ENCODE measurements at places on chromosomes 1 and 21.

DNA sequence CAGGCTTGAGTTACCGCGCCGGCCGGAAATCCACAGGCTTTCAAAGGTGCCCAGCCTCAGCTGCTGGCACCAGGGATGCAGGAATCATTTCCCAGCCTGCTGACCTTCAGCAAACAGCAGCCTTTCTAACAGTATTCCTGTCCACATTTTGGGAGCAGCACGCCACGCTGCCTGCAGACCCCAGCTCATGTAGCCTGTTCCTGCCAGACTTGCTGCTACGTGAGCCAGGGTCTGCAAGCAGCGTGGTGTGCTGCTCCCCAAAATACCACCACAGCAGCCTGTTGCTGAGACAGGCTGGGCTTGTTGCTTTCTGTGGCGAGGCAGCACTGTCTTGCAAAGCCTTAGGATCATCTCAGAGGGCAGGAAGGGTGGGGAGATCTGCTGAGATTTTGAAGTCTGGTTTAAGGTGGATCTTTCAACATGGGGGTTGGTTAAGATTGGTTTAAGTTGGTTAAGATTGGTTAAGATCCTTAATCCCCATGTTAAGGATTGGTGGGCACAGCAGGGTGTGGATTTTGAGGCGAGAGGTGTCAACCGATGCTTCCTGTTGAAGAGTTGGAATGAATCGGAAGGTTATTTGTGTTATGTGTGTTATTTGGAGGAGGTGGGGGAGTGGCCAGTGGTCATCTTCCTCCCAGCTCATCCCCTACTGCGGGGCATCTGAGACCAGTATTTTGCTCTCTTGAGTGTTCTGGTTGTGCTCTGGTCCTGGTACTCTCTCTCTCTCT lies 12.9 kb downstream of the FAAH start:
- no peak for DNase-seq

DNA sequence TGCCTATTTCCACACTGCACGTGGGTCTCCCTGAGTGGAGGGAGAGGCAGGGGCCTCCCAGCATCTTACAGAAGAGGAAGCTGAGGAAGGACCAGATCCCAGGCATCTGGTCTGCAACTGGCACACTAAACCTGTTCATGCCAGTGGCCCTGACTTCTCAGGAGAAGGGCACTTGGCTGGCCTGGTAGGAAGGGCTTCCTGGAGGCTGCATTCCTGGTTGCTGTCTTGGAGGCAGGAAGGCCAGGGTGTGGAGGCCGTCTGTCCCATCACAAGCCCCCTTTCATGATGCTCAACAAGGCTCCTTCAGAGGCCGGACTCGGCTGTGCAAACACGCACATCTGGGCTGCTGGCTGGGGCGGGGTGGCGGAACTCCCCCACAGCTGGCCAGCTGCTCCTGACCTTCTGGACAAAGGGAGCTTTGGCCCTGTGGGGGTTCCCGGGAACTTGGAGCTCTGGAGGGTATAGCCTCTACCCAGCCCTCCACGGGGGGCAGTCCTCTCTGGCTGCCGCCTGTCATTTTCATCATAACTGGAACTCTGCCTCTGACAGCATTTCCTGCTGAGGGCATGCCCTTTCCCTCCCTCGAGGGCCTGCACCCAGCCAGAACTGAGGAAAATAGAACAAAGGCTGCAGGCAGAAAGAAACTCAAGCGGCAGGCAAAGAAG lies 39.2 kb upstream of the POU3F1 start:
- DNase-seq = no peak

DNA sequence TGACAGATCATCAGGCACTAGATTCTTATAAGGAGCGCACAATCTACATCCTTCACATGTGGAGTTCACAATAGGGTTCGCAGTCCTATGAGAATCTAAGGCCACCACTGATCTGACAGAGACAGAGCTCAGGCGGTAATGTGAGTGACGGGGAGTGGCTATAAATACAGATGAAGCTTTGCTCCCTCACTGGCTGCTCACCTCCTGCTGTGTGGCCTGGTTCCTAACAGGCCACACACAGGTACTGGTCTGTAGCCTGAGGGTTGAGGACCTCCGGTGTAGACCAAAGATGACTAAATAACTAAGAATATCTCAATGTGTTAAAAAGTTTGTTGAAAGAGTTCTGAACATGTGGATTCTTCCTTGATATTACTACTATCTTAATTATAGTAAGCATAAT lies 56.2 kb upstream of the ADAM30 start:
- no peak for DNase-seq

- no peak for DNase-seq
Observed at GRCh38 chr1:11273595-11274234, 717 bp downstream of the UBIAD1 start.

GRCh38 chr1:59617434-59617833 lies 197.3 kb upstream of the HOOK1 start:
- DNase-seq = no peak

DNA sequence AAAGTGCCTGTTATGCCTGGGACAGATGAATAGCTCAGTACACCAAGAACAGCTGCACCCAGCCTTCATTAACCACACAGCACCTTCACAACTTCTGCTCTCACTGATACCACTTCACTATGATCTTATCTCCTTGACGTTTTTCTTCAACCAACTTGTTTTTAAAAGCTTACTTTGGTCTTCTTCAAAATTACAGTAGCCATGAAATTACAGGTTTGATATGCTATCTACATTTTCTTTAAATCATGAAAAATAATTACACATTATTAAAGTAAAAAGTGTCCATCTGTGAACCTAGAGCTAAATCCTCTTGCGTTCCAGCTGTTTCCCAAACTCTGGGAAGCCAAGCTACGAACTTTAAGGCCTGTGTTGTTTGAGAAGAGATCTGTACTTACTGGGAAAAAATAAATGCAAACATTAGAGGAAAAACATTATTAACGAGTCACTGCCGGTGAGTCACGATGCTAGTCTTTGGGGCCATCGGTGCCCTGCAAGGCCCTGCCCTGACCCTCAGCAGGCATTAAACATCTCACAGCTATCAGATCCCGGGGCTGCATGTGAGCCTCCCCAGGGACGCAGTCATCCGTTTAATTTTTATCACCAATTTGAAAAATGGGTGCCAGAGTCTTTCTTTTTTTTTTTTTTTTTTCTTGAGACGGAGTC lies 56.3 kb upstream of the GPR153 start:
- no peak for DNase-seq

DNA sequence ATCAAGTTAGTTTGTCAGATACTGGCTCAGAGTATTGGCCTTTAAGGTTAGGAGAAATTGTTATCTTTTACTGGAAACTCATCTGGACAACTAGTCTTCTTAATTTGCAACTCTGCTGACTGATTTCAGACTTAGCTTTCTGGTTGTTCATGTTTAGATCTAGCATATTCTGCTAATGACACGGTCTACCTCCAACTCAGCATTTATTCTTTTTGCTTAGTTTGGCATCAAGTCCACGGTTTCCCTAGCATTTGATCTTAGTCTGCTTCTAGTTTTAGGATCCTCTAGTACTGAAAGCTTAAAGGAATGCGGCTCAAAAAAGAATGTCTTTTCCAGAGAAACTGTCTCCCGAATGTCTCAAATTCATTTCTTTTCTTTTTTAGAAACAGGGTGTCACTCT lies 75.6 kb upstream of the SLFNL1 start:
- DNase-seq = no peak

GRCh38 chr1:193417945-193418744 lies 231.7 kb upstream of the B3GALT2 start:
- no peak for DNase-seq

DNA sequence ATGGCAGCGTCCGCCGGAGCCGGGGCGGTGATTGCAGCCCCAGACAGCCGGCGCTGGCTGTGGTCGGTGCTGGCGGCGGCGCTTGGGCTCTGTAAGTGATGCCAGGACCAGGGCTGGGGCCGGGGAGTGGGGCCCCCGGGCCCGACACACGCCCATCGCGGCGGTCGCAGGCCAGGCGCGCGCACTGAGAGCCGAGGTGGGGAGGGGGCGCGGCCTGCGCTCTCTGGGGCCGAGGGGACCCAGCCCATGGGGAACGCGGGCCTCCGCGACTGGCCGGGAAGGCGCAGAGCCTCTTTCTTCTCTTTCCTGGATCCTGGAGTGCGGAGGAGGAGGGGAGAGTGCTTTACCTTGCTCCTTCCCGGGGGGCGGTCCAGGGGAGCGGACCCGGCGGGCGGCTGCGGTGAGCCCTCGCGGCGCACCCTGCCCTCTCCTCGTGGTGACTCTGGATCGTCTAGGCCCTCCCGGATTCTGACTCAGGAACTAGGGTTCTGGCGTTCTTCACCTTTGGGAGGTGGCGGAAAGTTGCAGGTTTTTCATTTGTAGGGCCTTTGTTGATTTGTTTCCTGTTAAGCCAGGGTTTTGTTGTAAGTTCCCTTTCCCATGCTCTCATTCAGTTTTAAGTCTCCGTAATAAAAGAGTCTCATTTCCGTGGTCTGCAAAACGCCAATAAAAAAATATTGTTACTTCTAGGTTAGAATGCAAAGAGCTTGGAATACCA lies 529 bp downstream of the MPZL1 start:
- DNase-seq = no peak

- no peak for DNase-seq
Observed at GRCh38 chr1:91712981-91713841, 172.7 kb downstream of the TGFBR3 start.

DNA sequence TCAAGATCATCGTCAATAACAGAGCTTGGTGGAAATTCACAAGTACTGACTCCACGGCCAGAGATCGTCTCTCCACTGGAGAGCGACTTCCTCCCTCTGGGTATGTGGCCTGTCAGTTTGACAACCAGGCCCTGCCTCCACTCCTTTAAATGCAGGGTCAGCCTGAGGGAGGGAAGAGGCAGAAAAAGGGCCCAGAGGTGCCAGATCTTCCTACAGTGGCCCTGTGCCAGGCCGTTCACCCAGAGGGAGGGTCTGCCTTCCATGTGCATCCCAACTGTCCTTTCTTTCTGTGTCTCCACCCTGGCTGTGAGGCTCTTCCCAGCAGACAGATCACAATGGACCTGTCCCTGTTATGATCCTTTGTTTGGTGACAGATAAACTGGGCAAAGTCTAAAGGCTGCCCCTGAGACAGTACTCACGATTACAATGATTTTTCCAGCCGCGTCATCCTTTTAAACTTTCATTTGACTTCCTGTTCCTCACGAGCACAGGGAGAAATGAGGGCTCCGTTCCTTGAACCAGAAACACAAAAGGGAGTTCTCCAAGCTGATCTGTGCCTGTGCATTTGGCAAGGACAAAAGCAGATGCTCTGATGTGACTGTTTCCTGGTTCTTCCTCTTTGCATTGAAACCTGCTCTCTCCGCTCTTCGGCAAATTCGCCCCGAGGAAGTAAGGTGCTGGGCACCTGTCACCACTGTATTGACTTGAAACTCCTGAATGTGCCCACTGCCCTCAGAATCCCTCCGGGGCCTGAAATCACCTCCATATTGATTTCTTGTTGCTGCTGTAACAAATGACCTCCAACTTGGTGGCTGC lies 126.7 kb downstream of the PGBD5 start:
- DNase-seq = no peak

All from activated gamma-delta T cell treated with anti-CD3 and anti-CD28 coated beads, Interleukin-2, amount 50 U/mL, for 16 hours (primary cell).